ENCODE measurements at places on chromosomes 4 and X.

GRCh38 chrX:125089761-125090445, 229.8 kb upstream of the TEX13C start:
- no peak for DNase-seq

DNA sequence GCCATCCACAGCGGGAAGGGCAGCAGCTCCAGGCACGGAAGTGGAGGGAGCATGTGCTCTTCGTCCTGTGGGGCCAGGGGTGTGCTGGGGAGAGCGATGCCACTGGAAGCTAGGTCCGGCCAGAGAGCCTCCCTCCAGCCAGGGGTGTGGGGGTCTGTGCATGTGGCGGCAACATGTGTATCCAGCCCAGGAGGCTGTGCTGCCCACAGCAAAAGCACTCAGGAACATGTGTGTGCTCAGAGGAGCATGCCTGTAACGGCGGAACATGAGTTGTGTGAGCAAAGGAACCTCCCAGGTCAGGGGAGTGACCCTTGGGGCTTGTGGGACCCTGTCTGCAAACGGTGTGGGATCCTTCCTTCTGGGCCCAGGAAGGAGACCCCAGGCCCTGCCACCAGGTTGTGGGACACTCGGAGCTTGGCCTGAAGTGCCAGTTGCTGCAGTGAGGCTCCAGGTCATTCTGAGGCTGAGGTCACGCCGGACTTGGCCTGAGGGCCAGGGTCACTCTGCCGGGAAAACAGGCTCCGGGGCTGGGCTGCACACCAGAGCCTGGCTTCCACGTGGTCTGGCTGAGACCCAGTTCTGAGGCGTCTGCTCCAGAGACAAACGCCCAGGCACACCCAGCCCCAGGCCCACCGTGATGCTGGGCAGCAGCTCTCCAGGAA, 37.2 kb downstream of the CPLX1 start:
- DNase-seq, result no peak

GRCh38 chr4:3480528-3481112, 17.5 kb downstream of the DOK7 start:
- peak; percentile 59 for DNase-seq

DNA sequence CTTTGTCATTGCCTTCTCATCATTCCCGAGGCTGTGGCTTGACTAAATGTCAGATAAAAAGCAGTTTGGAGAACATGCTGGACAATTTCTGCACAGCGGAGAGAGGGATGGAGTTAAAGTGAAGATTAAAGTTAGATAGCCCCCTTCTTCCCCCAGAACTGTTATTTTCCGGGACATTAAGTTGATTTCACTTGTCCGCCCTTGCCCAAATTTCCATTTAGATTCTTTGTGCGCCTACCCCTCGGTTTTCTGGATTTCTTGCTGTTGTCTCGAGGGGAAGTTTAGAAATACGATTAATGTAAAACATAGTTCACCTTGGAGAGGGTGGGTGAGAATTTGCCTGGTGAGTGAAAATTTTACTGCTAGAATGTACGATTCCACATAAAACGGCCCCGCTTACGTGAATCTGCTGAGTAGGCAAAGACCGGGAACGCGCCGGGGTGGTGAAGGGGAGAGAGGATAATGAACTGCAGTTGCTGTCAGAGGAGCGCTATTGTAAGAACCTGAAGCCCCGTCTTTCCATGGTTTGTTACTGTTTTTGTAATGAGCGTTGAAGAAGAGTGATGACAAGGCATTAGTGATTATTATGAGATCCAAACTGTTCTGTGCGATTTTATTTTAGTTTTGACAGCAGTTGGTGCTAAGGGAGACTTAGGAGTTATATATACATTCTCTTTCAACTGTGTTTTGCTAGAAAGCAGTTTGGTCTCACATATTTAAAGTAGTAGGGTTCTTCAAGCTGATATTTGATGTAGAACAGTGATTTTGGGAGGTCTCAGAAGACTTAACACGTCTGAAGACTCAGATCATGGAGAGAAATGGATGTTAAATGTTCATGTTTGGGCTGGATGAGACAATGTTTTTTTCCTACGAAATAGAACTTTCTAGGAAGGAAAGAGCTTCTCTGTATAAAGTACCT, 73.0 kb downstream of the AFF1 start:
- no peak for DNase-seq

All from stimulated activated CD8-positive, alpha-beta memory T cell treated with anti-CD3 and anti-CD28 coated beads, Interleukin-15, amount 100 ng/mL, for 24 hours (primary cell).